ENCODE measurements at places on chromosomes 16 and 17.

DNA sequence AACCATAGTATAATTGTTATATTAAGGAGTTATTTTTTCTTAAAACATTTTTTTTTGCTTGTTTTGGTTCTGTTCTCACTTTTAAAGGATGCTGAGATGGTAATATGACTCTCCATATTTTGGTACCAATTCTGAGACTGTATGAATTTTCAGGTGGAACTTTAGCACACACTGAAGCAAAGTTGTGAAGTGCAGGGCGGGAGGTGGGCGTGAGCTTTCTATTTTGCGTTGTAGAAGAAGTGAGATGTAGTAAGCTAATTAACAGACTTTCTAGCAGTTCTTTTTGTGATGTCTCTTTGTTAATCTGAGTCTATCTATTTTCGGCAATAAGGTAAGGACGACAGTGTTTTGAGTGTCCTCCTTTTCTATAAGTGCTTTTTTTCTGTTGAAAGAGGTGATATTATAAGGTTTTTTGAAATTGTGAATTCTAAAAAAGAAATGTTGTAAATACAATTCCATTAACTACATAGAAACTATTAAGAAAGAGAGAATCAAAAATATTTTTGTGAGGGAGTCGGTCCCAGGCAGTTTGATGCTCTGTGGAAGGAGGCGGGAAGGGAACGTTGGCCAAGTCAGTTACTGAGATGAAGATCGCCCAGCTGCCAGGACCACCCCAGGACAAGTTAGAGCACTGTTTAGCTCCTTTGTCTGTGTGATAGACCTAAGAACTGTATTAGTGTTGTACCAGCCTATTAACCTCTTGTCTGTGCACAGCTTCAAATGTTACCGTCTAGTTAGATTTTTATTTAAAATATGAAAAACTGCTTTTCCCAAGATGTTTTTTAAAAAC lies 65.0 kb downstream of the CCDC182 start:
- DNase-seq, result no peak

GRCh38 chr17:77307479-77308198 lies 166.9 kb downstream of the SEC14L1 start:
- DNase-seq, result no peak

DNA sequence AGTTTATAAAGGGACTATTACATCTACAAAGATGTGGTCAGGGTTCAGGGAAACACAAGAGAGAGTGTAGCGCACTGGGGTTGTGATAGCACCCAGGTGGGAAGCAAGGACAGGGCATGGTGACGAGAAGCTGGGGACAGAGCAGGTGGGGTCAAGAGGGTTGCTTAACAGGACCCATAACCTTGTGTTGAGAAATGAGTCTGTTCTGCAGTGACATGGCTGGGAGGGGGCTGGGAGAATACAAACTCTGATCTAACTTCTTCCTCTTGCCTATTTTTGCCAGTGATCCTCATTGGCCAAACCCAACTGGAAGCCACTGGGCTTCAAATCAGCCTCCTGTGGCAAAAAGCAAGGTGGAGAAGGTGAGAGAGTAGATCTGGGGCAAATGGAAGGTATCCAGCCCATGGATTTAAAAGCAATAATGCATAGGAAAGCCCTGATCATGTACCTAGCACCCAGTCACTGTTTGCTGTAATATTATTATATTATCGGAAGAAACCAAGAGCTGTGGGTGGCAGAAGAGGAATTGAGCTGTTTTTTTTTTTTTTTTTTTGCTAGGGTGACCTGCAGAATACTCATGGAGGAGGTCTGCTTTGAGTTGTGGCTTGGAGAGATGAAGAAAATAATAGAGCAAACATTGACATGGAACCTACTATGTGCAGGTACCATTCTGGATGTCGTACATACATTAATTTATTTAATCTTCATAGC lies 76.9 kb upstream of the ZFHX3 start:
- DNase-seq, result no peak

GRCh38 chr16:2840914-2841313 lies 10.8 kb downstream of the ZG16B start:
- DNase-seq, result no peak

GRCh38 chr16:454397-454940 lies 29.0 kb downstream of the RAB11FIP3 start:
- DNase-seq, result no peak

DNA sequence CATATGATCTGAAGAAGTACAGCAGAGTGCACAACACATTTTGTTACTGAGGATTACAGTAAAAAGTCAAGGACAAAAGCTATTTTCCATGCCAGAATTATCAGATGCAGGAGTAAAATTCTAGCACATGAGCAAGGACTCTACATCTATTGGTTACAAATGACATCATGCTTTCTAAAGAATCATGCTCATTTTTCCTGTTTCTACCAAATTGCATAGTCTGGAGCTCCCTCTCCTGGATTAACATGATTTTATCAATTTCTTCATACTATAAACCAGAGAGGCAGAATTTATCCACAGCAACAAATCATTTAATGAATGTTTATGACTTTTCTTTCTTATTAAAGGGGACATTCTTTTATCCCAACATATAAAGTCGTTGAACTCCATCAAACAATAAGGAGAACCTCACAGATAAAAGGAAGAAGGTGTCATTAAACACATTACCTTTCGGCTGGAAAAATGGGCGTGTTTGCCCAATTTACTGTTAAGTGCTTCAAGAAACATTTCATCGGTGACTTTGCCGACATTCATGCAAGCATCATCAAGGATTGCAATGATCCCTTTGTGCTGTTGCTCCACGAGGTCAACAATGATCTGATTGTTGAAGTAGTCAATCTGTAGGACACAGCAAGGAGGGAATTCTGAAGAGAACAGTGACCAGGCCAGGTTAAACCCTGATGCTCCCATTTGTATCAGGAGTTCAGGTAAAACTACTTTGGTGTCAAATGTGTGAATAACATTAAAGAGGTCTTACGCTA lies 121.7 kb downstream of the MYO1D start:
- DNase-seq, result peak; percentile 74

GRCh38 chr17:78844301-78845005 lies 3.8 kb upstream of the USP36 start:
- no peak for DNase-seq

- no peak for DNase-seq
Observed at GRCh38 chr16:54455030-54455725, 168.6 kb upstream of the IRX3 start.

DNA sequence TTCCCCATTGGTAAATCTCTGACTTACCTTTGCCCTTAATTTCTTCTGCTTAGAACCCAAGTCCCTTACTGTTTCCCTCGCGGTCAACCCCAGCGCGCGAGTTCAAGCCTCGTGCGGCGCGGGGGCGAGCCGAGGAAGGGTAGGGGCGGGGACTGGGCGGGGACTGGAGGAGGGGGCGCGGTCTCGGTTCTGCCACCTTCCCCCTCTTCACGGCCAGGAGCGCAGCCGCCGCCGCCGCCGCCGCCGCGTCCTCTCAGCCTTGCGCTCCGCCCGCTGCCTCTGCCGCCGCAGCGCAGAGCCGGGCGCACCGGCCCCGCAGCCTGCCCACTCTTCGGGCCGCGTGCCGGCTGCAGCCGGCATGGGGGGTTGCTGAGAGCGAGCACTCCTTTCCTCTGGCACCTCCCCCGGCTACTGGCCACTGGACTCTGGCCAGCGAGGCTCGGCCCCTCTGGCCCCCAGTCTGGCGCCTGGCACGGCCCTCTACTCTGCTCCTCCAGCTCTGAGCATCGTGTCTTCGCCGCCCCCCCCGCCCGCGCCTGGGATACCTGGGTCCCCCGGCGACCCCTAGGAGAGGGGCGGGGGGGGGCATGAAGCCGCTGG lies at the start of gene RAPGEFL1:
Gene RAPGEFL1 (plus strand): TSS at position 196 of the 600 bp plus-strand sequence. CDS start 392 bp downstream, at position 588.
- no peak for DNase-seq

GRCh38 chr17:37191219-37191618 lies 184.6 kb upstream of the C17orf78 start:
- DNase-seq, result peak; percentile 26

GRCh38 chr17:19705201-19705600 lies 11.2 kb downstream of the SLC47A2 start:
- DNase-seq, result no peak

- no peak for DNase-seq
Observed at GRCh38 chr17:75010683-75011400, 1.6 kb upstream of the MRPL58 start.

- DNase-seq, result peak; percentile 59
Observed at GRCh38 chr16:63361032-63361624, 1324.9 kb upstream of the CDH8 start.

DNA sequence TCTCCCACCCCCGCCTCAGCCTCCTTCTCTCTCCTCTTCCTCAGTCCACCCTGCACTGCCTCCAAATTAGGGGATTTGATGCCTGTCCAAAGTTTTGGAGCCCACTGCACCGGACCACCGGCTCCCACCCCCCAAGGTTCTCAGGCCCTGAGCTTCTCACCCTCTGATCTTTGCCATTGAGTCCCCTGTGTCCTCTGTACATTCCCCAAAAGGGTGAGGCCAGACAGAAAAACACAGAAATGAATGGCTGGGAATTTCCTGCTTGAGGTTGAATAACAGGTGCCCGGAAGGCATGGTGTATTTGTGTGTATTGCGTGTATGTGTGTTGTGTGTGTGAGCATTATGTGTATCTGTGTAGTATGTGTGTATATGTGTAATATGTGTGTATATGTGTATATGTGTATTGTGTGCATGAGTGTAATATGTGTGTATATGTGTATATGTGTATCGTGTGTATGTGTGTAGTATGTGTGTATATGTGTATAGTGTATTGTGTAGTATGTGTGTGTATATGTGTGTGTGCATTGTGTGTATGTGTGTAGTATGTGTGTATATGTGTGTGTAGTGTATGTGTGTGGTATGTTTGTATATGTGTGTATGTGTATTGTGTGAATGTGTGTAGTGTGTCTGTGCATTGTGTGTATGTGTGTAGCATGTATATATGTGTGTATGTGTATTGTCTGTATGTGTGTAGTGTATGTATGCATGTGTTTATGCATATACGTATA lies 16.0 kb upstream of the CCL17 start:
- no peak for DNase-seq

DNA sequence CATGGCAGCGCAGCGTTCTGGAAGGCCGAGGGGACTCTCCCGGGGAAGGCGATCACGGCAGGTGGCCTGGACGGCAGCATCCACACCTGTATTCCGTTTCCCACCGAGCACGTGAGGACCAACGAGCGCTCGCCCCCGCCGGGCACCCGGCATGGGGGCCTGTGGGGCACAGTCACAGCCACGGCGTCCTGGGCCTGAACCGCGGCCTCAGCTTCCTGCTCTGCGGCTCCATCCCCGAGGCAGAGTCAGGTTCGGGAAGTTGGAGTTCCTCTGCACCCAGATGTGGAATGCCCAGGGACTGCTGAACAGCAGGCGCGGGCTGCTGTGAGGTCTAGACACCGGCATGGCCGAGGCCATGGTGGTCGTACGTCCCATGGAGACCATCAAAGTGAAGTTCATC lies 1713.9 kb downstream of the TP53TG3F start:
- no peak for DNase-seq

GRCh38 chr17:58191241-58191896 lies 1.2 kb upstream of the EPX start:
- no peak for DNase-seq

DNA sequence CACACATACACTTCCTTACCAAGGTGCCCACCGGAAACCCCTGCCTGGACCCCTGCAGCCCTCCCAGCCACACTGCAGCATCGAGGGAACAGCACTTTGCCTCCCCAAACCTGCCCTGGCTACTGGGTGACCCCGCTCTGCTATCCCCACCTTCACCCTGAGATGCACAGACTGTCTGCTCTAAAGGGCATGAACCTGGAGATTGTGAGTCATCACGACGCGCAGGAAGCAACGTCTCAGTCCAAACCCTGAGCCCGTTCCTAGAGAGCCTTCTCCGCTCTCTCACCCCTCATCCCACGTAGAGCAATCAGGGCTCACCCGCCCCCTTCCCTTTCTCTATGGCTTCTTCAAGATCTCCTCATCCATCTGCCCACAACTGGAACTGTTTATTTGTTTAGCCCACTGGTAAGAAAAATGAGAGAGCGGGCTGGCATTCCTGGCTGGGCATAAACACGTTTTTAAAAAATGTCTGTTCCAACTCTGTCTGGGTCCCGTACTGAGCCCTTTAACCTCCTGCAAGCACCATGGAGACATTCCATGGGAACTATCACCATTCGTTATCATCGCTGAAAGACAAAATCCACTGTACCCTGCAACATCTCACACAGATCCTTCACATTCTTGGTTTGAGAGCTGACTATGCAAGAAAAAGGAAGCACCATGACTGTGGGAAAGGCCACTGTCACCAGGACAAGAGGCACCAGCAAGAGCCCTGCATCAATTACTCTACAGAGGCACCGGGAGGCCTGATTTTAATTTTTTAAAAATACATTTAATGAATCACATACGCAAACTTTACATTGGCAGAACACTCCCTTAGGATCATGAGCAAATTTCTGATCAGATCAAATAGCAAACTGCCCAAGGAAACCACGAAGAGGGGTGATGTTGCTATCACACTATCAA lies 28.2 kb downstream of the ZFHX3 start:
- peak; percentile 75 for DNase-seq

- no peak for DNase-seq
Observed at GRCh38 chr17:79627184-79627765, 16.4 kb upstream of the RBFOX3 start.

GRCh38 chr16:11278681-11279628 lies 2.2 kb downstream of the PRM1 start:
- DNase-seq, result no peak

- DNase-seq, result no peak
Observed at GRCh38 chr16:81143921-81144471, 47.8 kb upstream of the GCSH start.

- DNase-seq, result no peak
Observed at GRCh38 chr17:48646183-48647102, 20.3 kb upstream of the HOXB9 start.

DNA sequence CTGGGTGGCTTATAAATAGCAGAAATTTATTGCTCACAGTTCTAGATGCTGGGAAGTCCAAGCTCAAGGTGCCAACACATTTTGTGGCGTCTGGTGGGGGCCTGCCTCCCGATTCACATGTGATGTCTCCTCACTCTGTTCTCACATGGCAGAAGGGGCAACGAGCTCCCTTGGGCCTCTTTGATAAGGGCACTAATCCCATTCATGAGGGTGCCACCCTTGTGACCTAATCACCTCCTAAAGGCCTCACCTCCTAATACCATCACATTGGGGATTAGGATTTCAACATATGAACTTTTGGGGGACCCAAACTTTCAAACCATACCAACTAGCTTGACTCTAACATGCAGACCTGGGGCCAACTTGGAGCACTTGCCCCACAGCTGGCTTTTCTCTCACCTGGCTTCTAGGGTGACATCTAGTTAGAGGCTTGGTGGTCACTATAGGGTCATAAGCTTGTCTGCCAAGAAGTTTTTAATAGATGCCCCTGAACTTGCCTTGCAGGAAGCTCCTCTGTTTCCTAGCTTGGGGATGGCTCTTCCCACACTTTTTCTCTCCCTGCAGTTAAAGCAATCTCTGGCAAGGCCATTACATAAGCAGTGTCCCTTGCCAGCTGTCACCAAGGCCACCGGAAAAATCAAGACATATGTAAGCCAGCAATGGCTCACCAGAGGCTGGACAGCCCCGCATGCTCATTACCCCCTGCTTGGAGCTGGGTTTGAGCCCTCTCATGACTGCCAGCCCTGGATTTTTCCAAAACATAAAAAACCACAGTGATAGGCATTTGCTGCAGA lies 8.4 kb upstream of the MED9 start:
- no peak for DNase-seq

GRCh38 chr16:67165121-67166078 lies 855 bp downstream of the HSF4 start:
- no peak for DNase-seq

- no peak for DNase-seq
Observed at GRCh38 chr16:87325423-87325858, 8.2 kb upstream of the C16orf95 start.

GRCh38 chr16:28108590-28109247 lies 45.2 kb upstream of the GSG1L start:
- no peak for DNase-seq

Measured in LHCN-M2 (cell line).